ENCODE measurements at places on chromosomes 5 and 9.

DNA sequence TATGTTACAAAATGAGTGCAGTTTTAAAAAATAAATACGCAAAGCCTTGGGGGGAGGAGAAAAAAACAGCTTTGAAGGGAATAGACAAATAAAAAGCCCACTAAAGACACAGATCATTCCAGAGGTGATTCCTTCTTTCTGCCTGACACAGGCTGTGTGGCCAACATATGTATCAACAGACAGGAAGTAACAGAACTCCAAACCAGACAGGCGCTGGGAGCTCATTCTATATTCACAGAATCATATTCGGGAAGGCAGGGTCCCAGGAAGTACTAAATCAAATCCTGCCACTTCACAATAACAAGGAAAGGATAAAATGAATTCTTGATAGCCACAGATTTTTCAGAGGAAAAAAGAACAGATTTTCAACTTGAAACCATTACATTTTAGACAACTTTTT is 62.1 kb downstream of the SEMA5A start:
- DNase-seq: no peak

DNA sequence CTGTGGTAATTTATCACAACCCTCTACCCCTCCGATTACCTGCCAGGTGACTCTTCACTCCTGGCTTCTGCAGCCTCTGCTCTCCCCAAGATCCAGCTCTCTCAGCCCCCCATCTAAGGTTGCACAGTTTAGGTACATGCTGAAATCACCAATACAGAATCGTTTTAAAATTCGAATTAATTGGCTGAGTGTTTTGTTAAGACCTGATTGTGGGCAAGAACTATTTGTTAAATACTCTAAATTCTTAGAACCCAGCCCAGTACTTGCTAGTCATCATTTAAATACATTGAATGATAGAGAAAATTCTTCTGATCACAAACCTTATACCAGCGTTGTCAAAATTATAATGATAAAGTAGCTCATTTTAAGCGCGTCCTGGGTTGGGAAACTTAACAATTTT is 147.5 kb upstream of the CDKN2B start:
- no peak for DNase-seq

DNA sequence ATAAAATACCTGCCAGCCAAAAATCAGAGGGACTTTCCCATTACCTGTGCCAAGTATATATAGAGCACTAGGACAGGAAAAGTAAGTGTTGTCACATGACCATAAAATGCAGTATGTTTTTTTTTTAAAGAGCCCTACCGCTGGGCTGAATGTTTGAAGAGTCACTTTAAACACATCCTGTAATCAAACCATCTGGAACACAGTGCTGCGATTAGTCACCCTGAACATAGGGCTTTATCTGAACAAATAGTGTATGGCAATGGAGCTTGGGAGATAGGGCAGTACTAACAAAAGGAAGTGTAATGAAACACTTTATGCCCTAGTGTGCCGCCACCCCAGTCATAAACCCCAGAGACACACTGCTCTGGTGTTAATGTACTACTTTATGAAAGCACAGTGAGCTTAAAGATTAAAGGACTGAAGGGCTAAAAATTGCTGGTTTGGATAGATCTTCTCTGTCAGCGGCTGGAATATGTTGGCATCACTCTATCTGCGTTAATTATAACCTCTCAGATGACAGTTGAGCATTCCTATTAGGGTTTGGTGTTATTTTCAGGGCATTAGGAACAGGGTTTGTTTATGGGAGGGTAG is 90.4 kb downstream of the ZNF608 start:
- DNase-seq: peak; percentile 33

- DNase-seq: no peak
Measured at GRCh38 chr5:67178966-67179365, 17.6 kb downstream of the CD180 start.

- no peak for DNase-seq
Measured at GRCh38 chr5:135834639-135835529, at the start of gene SLC25A48. Gene SLC25A48, plus strand, starts transcription at chr5:135834663. Its CDS starts 185 bp downstream, at chr5:135834848.

DNA sequence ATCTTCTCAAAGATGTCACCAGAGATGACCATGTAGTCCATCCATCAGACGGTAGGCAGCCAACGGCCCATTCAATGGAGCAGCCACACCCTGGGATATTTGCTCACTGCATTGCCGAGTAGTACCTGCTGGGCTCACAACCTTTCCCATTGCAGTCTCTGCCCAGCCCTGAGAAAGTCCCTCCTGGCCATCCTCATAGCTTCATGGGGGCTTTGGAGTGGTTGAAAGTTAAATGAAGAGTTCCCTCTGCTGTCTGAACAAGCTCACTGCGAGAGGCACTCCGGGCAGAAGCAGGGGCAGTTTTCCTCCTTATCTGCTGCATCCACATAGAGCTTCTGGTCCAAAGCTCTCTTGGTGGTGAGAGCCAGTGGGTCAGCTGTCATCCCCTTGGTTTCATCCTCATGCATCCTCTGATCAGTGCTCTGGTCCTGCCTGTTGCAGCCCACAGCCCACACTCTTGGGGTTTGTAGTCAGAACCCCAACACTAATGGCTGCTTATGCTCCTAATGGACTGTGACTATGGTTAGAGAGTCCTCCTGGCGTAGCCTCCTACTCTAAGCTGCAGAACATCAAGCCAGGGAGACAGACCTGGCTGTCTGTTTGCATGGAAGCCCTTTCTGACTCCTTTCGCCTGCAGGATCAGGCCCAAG is 23.3 kb downstream of the TNFSF8 start:
- no peak for DNase-seq

DNA sequence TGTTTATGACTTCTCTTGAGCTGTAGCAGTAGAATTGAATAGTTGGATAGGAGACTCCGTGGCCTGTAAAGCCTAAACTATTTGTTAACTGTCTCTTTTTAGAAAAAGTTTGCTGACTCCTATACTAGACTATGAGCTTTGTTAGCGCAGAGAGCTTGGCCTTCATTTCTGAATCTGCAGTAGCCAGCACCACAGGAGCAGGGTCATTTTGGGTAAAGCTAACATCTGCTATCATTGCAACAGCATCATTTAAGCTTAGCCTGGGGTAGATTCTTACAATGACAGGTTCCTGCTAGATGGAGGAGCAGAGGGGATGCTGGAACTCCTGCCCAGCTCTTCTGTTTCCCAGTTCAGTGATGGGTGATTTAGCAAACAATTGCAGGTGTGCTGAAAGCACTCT is 133.7 kb upstream of the ASTN2 start:
- DNase-seq: no peak

DNA sequence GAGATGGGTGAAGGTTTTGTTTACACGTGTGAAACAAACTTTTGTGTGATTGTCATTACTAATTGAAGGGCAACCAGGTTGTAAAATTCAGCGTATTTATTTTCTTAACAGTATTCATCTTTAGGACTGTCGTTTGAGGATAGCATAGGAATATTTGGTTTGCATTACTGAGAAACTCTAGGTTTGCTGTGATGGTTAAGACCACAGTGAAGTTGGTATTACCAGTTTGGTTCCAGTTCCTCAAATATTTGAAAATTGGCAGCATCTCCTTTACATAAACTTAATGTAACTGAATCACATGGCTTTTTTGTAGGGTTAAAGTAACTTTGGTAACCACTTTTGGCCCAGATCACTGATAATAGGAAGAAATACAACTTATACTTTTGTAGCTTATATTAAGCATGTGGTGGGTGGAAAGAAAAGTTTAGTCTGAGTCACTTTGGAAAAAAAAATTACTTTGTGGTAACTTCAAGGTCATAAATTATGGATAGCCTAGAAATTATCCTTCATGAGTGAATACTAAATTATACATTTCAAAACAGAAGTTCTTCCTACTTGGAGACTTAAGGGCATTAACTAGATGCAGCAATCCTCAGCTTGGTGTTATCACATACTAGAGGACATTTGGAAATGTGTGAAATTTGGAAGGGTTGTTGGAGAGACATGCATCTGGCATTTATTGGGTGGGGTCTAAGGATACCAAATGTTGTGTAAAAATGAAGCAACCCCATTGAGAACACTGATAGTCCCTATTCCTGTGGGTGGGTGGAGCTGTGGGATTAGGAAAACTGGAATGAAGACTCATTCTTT is 33.9 kb downstream of the G3BP1 start:
- no peak for DNase-seq

GRCh38 chr9:69649566-69650250 is 22.5 kb downstream of the APBA1 start:
- no peak for DNase-seq

DNA sequence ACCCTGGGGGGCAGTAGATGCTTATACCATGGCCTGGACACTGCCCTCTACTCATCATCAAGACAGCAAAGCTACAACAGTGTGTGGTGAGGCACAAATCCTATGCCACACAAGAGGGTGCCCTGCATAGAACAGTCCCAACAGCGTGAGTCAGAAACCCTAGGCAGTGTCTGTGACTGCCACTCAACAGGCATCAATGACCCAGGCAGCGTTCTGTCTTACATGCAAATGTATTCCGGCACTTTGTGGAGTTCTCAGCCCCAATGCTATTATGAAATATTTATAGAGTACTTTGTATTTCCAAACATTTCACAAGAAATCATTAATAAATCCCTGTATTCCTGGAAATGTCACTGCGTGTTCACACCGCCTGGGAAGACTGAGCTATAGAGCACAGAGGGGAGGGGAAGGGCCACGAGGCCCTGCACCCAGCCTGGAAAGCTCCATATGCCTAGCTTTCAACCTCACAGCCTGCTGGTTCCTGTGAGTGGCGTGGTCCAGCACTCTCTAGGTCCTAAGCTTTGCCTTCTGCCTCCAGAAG is 77.7 kb downstream of the NIPSNAP3B start:
- DNase-seq: no peak

GRCh38 chr9:4106760-4107143 is 193.1 kb downstream of the GLIS3 start:
- no peak for DNase-seq

DNA sequence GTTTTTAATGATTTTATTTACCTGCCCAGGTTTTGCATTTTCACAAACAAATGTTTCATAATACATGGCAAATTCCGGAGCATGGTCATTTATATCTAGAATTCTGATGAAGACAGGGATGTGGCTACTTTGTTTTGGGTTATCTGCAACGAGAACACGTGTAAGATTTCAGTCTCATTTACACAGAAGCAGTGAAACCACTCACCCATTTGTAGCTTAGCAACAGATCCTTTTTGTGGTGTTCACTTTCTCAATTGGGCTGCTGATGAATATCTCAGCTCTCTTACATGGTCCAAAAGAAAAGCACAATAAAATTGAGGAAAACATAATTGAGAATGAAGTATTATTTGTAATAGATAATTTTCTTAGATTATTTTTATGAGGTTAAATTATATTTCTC is 148.6 kb downstream of the CDH9 start:
- DNase-seq: no peak

DNA sequence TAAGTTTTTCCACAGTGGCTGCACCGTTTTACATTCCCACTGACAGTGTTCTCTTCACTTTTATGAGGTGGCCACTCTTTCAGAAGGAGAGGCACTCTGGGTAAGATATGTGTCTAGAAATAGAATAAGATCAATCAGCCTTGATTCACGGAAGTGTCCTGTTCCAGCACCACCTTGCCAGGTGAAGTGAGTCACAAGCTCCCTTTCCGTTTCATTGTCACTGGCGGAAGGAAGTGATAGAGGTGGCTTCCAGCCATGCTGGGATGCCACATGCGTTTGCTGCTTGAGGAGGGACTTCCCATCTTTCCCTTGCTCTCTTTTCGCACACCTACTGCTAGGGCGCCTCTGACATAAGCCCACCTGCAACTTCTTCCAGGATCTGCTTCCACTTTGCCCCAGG is 217.1 kb downstream of the PIK3R1 start:
- no peak for DNase-seq

DNA sequence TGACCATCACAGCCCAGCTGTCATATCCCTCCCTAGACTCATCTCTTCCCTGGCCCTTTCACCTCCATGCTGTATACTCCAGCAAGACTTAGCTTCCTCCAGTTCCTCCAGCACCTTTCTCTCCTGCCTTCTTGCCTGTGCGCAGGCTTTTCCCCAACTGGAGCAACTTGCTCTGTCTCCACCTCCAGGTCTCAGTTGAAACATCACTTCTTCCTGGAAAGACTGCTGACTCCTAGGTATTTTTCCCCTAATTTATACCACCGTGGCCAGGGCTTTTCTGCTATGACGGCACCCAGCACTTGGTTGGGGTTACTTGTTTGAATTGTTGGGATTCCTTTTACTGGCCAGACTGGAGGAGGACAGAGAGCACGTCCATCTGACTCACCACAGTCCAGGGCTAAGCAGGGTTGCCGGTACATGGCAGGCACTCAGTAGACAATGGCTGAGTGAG is 67.5 kb downstream of the KCNIP1 start:
- no peak for DNase-seq

DNA sequence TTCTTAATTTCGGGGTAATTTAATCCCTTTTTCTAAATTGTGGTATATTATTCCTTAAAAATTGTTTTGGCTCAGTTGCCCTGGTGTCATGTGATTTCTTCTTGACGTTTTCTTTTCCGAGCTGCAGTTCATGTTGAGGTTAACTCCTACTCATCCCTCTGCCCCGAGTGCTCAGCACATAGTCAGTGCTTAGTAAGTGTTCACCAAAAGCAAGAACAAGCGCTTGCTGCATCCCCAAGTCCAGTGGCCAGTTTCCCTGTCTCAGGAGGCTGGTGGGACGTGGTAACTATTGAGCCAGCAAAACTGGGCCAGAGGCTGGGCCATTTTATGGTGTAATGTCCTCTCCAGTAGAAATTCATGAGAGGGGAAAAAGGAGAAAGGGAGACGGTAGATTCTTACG is 23.3 kb downstream of the TRIO start:
- no peak for DNase-seq

DNA sequence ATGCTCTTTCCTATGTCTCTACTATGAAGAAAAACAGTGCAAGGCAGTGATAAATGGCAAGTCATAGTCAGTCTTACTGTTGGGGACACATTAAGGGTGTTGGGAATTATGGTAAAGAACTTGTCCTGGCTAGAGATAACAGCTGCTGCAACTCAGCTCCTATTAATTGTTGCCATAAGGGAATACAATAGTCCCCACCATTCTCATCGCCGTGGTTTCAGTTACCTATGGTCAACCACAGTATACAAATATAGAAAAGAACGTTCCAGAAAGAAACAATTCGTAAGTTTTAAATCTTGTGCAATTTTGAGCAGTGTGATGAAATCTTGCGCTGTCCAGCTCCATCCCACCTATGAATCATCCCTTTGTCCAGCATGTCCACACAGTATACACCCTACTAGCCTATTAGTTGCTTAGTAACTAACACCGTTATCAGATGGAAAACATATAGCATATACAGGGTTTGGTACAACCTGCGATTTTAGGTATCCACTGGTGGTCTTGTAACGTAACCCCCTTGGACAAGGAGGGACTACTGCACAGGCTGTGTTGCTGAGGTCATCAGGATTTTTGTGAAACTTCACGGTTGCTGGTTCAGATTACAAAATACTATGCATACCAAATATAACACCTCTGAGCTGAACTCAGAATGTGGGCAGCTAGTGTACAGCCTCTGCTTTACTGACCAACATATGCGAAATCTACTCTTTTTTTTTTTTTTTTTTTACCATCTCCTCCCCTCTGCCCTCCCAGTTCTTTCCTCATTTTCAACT is 53.5 kb downstream of the ZFR start:
- peak; percentile 90 for DNase-seq

Data from CD14-positive monocyte (primary cell).